ENCODE measurements at places on chromosomes 11 and 22.

- no peak for DNase-seq
Observed at GRCh38 chr11:96576383-96576782, 186.6 kb downstream of the JRKL start.

DNA sequence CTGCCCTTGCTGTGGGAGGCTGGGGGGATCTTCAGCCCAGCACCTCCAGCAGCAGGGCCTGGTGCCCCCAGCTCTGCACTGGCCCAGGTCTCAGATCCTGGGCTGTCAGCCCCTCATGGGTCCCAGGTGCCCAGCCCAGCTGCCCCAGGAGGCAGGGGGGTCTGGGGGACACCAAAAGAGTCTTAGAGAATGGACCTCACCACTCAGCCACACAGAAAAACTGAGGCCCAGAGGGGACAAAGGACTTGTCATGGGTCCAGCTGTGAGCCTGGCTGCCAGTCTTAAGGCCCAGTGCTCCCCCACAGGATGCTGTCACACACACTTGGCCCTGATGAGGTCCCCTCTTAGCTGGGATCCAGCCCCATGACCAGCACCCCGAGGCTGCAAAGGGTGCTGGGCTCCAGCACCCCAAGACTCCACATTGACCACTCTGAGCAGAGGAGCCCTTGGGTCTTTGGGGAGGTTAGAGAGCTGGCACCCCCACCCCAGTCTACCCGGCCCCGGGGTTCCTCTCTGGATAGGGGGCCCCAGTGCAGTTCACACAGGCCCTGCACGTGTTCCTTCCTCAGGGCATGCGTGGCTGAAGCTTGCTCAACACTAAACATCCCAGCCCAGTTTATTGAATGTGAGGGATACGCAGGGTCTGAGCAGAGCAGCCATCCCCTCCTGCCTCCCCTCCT lies 54.4 kb downstream of the IGLL5 start:
- no peak for DNase-seq

DNA sequence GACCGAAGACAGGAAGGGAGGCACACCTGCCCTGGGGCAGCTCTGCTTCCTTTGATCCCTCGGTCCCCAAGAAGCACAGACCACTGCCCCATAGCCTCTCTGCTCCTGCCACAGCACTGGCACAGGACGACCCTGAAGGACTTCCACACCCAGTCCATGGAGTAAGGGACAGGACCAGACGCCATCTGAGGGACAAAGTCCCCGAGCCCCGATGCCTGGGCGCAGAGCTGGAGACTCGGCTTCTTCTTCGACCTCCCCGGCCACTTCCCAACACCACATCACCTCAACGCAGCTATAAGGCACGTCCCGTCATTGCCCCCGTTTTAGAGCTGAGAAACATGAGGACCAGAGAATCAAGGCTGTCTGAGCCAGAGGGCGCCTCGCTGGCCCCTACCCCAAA lies 310.5 kb downstream of the BRD1 start:
- DNase-seq = no peak

DNA sequence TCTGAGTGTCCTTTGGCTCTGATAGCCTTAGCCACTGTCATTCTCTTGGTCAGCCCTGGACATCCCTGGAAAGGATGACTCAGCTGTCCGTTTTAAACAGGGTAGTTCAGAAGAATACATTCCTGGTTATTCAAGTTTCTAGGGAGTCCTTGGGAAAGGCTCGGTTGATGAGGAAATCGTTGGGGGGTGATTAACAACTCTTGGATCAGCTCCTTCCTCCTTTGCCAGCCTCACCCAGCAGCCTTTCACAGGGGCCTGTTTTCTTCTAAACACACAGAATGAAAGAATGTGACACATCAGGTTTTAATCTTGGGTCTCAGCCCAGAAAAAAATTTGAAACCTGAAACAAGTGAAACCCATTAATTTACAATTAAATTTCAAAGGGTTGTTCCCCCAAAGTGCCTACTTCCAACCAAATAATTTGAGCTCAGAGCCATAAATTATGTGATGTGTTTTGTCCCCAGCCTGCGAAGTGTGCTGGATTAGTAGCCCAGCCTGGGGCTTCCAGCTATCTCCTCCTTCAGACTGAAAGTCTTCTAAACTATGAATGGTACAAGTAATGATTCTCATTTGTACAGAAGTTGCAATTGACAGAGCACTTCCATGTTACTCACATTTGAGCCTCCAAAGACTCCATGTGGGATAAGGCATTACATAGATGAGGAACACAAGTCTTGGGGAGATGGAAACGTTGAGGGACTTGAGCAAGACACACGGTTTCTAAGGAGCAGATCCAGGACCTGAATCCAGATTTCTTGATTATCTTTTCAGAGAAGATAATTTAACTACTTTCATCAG lies 19.3 kb upstream of the MRGPRX2 start:
- peak; percentile 60 for DNase-seq

DNA sequence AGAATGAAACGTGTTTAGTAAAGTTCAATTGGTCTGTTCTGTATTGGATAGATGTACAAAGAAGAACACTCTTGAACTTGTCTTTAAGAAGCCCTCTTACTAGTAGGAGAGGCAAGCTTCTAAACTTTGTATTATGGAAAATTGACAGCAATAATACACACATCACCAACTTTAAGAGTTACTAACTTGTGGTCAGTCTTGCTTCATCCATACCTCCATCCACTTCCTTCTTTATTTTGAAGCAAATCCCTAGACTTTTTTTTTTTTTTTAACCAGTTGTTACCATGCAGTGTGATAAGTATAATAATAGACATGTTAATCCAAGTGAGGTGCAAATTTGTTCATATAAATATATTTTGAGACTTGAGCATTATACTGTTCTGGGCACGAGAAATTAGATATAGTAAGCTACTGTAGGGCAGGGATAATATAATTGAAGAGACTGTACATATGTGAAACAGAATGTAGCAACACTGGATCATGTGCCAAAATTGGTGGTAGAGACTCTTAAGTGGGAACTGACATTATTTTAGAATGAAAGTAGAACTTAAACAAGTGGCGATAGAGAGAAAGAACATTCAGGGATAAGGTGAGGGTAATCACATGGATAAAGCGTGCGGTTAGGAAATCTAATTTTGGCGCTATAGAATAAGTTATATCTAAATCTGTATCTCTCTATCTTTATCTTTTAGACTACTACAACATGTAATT lies 6.5 kb downstream of the FAR1 start:
- DNase-seq = no peak

DNA sequence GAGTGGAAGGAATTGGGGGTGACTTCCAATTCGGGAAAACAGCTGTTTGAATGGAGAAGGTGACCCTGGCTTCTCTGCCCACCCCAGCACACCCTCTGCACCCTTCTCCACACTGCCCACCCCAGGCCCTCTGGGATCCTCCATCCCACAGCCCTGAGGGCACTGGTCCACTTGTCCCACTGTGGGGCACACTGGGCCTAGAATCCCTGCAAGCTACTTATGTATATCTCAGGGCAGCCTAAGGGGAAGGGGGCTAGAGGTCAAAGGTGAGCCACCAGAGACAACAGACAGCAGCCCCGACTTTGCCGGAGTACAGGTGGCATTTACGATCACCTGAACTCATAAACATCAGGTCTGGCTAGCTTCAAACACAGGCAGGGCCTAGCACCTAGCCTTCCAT lies 673 bp upstream of the SCUBE2 start:
- no peak for DNase-seq

GRCh38 chr11:70603114-70603755 lies 204.9 kb downstream of the CTTN start:
- no peak for DNase-seq

GRCh38 chr11:123690485-123690884 lies 36.1 kb upstream of the SCN3B start:
- DNase-seq = no peak

DNA sequence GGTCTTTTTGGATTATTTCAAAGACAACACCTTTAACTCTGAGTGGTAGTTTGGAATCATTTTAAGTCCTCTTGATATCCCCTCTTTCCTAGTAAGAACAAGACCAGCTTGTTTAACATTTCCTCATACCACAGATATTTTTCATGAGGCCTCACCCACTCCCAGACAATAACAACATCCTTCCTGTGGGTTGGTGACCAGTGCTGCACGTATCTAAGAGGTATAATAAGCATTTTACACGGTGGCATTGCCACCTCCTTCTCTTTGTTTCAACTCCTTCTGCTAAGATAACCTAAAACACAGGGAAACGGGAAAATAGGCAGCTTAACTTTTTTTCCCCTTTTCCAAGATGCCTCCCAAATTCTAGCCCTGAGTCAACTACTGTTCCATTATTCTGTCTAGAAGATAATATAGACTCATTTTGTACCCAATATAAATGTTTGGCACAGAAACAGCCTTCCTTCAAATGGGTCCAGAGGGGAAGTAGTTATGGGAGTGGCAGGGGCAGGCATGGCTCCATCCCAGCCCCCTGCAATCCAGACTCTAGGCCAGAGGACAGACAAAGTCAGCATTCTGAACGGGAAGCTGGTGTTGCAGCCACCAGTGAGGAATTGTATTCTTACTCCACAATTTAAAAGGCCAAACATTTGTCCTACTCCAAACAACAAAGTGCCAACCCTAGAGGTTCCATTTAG lies 28.5 kb downstream of the MAML2 start:
- DNase-seq = no peak

GRCh38 chr11:126405374-126405773 lies 49.9 kb downstream of the ST3GAL4 start:
- DNase-seq = no peak

DNA sequence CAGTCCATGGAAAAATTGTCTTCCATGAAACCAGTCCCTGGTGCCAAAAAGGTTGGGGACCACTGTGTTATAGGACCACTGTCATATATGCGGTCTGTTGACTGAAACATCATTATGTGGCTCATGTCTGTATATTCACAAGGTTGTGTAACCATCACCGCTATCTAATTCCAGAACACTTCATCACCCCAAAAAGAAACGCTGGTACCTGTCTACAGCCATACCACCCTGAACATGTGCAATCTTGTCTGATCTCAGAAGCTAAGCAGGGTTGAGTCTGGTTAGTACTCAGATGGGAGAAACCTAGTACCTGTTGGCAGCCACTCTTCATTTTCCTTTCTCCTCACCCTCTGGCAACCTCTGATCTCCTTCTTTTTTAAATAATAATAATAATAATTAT lies 12.9 kb upstream of the PIK3IP1 start:
- DNase-seq = no peak

DNA sequence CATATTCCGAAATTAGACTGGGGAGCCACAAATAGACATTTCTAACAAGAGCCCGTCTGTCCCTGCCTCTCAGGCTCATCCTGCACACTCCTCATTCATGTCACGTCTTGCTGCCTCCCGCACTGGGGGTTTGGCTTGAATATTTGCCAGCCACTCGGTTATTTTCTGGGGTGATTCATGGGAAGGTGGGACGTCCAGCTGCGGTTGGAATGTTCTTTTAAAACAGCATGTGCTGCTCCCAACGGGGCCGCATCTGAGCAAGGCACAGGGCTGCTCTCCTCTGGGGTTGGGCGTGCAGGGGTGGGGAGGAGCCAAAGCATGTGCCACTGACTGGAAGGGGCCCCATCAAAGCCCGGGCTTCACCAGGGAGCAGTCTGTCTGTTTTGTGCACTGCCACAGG lies 25.9 kb upstream of the SLC5A4 start:
- no peak for DNase-seq

DNA sequence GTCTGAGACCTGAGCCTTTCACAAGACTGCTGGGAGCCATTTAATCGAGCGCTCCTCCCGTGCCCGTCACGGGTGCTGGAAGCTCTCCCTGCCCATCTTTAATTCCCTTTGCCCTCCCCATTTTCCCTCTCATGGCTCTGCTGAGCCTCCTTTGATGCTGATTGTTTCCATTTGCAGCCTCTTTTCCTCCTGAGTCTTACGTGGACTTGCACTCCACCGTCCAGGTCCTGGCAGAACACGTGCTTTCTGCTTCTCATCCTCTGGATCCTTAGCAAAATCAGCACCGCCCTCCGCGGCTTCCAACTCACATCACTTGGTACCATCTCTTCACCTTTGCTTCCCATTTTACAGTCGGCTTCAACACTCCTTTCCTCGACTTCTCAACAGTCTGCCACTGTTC lies 7.3 kb downstream of the IFT27 start:
- no peak for DNase-seq

Measured in head of caudate nucleus (tissue), 42 donors.